SK-N-SH treated with all-trans-retinoic acid at 6 μM for 48 hours (cell line): ENCODE measurements at places on chromosomes 13 and 19.

DNA sequence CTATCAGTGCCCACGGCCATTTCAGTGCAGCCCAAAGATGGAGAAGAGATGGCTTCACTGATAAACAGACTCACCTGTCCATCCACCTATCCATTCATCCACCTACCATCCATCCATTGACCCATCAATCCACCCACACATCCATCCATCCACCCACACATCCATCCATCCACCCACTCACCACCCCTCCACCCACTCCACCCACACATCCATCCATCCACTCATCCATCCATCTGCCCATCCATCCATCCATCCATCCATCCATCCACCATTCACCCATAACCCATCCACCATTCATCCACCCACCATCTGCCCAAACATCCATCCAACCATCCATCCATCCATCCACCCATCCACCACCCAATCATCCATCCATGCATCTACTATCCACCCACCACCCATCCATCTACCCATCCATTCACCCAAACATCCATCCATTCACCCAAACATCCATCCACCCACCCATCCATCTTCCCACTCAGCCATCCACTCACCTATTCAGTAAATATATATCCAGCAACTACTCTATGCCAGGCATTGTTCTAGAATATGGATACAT is 31.6 kb upstream of the ZNRF4 start:
- no peak for ATAC-seq

DNA sequence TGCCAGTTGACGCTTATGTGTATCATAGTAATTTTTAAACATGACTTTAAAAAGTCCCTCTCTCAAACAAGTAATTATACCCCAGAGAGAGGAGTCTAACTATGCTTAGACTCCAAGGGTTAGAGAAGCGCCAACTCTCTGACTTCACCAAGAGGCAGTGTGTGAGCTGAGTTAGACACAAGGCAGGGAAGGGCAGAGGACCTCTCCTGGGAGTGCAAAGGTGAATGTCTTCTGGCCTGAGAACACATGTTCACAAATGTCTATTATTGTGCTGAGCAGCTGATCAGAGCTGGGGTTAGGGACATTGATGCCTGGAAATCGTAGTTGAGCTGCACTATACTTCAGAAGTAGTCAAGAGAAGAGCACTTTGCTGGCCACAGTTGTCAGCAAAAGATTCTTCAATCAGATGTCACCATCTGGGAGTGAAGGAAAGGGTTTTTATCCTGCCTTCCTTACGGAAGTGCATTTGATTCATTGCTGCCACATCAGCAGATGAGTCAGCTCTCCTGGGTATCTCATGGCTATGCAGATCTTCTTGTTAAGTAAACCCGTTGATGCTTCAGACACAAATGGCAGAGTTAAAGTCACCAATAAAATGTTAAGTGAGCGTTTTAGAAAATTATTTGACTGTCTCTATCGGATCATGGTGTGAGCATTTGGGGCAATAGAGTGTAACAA is 283.2 kb upstream of the ARGLU1 start:
- ATAC-seq: no peak

- ATAC-seq: no peak
Observed at GRCh38 chr13:44110091-44110621, 230.5 kb downstream of the LACC1 start.

GRCh38 chr19:6963244-6963852 is 57.9 kb downstream of the MBD3L2B start:
- ATAC-seq: no peak

GRCh38 chr19:44512326-44513298 is 12.3 kb upstream of the ZNF180 start:
- ATAC-seq: peak; percentile 78

DNA sequence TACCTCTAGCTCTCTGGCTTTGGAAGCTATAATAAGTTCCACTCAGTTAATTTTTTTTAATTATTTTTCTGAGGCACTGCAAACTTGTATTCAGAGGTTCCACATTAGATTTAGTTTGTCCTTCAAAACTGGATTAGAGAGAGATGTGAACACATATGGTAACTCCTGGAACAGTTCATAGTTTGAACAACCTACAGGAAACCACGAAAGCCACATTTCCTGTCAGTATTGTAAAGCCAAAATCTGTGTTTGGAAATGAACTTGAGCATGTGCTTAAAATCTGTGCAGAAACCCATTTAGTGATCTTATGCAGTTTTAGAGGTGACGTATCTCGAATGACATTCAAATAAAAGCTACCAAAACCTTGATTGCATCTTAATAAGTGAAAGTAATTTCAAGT is 1952.0 kb downstream of the OLFM4 start:
- no peak for ATAC-seq

- no peak for ATAC-seq
Observed at GRCh38 chr19:31784671-31785101, 435.4 kb upstream of the TSHZ3 start.
